ENCODE measurements at places on chromosomes 4 and X.

DNA sequence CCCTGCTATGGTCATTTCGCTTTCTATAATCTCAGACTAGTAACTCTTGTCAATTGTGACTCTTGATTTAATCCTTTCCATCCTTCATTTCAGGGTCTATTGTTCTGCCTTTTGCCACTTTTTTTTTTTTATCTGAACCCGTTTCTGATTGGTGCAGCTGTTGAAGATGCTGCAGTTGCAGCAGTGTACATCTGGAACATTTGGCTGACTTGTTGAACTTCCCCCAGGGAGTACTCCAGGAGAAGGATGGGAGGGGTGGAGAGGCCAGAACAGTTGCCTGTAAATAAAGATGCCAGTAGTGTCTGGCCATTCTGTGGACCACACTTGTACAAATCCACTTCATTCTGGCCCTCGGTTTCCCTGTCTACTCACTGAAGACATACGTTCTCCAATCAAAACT is 1.0 kb upstream of the EDA start:
- no peak for DNase-seq

- DNase-seq = no peak
Observed at GRCh38 chr4:145865274-145865941, 73.2 kb downstream of the ZNF827 start.

DNA sequence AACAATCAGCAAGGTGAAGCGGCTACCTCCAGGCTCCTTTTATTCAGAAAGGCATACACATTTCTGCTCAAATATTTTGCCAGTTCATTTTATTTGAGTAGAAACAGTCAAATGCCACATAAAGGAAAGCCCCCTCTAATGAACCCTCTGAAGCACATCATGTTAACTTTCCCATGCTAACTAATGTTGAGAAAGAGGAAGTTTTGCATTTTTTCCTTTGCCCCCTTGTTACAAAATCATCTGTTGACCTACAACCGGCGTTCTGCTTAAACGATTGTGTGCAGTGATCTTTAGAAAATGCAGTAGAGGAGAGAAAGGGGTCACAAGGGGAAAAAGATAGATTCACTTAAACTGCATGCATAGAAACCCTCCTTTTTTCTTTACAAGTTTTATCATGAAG is 25.2 kb upstream of the ATXN3L start:
- DNase-seq = no peak

GRCh38 chr4:186445040-186445439 is 110.3 kb downstream of the MTNR1A start:
- DNase-seq = no peak

DNA sequence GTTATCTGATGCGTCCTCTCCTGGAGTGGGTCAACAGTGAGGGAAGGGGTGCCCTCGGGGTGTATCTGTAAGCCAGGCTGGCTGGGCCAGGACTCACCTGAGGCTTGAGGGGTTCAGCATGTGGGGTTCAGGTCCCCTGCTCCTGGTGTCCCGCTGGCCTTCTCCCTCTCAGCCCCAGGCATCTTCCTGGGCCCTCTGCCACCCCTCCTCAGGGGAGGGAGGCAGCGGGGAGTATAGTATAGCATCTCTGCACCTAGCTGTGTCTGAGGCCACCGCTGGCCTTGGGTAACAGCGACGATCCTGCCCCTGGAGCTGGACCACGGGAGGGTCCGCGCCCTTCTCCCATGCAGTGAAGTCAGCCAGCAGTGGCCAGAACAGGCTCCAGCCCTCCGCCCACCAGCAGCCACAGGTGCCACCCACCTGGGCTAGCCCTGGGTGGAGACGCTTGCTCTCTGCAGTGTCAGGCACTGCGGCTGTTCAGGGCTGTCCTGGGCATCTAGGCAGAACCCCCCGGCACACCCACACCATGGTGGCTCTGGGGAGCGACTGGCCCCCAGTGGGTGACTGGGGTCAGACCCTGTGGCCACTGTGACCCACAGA is 110.7 kb upstream of the NKX1-1 start:
- no peak for DNase-seq

DNA sequence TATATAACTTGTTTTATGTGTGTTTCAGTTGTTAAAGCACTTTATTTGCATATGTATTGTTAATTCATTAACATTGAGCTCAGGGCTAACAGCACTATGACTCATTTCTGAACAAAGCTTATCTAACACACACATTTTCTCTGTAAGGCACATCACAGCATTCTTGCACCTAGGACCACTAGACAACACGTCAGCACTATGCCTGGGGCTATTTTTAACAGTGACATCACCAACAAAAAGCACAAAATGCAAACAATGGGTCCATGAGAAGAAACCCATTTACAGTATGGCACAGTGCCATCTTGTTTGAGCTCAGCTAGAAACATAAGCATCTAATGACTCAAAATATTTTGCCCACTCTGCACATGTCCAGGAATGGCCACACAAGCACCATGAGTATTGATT is 124.4 kb downstream of the RELL1 start:
- no peak for DNase-seq

- DNase-seq = no peak
Observed at GRCh38 chr4:153296040-153296823, 48.3 kb upstream of the MND1 start.

GRCh38 chrX:68669871-68670270 is 22.4 kb downstream of the STARD8 start:
- DNase-seq = no peak

DNA sequence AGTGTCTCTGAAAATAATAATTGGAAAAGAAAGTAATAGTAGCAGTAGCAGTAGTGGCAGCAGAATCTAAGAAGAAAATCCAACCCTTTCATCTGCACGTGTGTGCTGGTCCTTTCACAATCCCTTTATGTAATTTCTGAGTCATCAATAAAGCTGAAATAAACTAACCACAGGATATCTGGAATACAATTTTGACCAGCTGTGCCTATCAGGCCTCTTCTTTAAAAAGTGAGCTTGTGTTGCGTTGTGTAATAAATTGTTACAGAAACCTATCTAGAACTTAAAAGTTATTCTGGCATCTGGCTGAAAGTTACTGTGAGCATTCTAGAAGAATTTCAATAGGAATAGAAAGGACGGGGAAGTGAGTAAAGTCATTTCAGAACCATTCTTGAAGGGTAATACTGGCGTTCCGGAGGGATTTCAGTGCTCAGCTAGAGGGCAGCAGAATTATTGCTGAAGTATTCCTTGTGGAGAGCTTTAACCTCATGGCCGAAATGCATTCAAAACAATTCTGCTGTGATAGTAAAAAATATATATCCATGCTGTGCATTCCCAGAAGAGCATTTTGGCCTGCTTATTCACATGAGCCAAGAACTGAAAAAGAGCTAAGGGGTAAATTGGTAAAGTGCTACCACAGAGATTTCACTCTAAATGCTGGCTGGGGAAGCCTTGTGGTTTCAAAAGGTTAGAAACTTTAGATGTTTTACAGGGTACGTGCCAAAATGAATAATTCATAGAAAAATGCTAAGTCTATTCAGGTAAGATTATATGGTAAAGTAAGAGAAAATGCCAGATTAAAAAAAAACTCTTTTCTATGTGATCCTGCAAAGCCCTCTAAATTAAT is 260.6 kb downstream of the NKX6-1 start:
- DNase-seq = no peak

GRCh38 chr4:182010876-182011275 is 232.3 kb upstream of the TENM3 start:
- DNase-seq = no peak

DNA sequence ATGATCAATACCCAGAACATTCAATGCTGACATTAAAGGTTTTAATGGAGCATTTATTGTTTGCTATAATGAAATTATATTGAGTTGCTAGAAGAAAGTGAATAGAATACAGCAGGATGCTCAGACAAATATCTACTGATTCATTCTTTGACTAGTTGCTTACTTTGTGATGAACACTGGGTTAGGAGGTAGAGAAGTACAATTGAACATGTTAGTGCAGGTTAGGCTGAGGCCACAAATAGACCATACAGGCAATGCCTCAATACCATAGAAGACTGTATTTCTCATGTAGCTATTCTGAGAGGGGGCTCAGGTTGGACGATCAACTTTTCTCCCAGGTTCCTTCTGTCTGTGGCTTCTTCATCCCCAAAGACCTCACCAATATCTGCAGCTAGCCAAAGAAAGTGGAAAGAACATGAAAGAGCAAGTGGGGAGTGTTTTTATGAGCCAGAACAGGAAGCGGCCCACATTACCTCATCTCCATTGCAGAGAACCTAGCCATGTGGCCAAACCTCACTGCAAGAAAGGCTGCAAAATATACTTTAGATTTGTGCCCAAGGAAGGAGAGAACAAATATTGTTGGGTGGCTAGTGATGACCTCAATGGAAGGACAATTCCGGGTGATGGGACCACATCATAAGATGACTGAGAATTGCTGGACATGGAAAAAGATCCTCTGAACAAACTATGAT is 180.3 kb upstream of the GATB start:
- no peak for DNase-seq

GRCh38 chr4:7515390-7515902 is 80.7 kb upstream of the PSAPL1 start:
- no peak for DNase-seq

DNA sequence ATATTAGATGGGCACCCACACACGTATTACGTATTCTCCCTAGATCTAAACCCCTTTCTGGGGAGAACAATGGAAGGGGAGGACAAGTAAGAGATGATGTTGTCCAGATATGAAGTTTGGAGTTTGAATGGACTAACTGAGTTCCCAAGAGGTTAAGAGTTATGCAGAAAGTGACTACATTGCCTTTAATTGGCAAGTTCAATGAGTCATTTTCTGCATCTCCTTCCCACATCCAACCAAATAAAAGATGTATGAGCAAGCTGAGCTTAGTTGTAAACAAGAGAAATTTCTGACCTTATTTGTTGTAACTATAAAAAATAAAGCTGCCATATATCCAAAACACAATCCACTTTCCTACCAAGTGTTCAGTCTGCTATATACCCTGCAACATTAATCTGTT is 50.5 kb downstream of the TIGD2 start:
- DNase-seq = no peak

DNA sequence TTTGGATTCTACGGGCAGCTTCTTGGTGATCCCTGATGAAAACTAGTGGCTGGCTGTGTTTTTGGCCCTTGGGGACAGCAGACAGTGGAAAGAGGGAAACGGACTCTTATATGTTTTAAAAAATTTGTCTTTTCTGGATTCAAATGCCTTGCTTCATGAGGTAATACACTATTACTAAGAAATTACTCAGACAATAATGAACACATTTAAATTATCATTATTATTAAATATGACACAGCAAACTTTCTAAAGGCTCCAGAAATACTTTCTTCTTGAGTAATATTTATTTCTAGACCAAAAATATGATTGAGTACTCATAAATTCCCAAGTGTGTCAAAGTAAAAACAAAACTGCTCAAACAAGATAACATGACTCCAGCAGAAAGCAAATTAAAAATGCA is 520.7 kb upstream of the AADAT start:
- no peak for DNase-seq
